ENCODE measurements at places on chromosomes 7 and 10.

- no peaks in the 10 kb centered on the region for H3K27me3 ChIP-seq
- H3K4me3 ChIP-seq = no peak overlapping the region
- H3K36me3 ChIP-seq = peaks cover 25% of the 10 kb centered on the region
These were observed 117.6 kb downstream of the DNAJC1 start for GRCh38 chr10:21885940-21886339.

- H3K4me3 ChIP-seq = no peak overlapping the region
- DNase-seq = no peak
- no peak overlapping the region for H3K27ac ChIP-seq
- H3K27me3 ChIP-seq = peaks cover 9% of the 10 kb centered on the region
- H3K4me1 ChIP-seq = peaks cover 22% of the 10 kb centered on the region
- H3K36me3 ChIP-seq = no peaks in the 10 kb centered on the region
These were observed 4.4 kb upstream of the EGR2 start for GRCh38 chr10:62820586-62820985.

DNA sequence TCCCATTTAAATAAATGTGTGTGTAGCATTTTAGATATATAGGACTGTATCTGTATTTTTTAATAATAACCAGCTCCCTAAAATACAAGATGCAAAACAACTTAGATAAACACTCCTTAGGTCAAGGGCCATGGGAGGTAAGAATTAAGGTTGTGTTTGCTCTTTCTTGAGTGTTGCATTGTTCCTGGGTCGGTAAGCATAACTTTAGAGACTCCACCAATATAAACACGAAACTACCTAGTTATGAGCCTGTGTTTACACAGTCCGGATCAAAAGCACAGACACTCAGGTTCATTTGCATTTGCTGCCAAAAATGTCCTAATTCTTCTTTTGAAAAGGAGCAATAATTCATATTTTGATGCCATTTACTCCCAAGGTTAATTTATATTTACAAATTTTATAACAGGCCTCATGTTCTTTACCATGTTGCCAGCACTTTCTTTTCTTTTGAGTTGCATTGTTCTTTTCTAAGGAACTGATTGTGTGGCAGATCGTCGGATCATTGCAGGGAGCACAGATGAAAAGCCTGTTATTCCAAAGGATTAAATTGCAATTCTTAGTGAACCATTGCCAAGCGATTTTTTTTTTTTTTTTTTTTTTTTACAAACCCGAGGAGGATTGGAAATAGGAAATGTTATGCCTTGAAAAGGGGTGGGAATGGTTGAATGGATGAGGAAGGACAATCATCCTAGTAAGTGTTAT, 45.8 kb upstream of the GLCCI1 start:
- H3K27me3 ChIP-seq = no peaks in the 10 kb centered on the region
- H3K27ac ChIP-seq = no peak overlapping the region
- H3K4me1 ChIP-seq = peaks cover 25% of the 10 kb centered on the region
- no peak for DNase-seq
- H3K36me3 ChIP-seq = no peaks in the 10 kb centered on the region

- H3K27me3 ChIP-seq = no peaks in the 10 kb centered on the region
- no peak overlapping the region for H3K4me3 ChIP-seq
- no peak for DNase-seq
These were observed 41.9 kb downstream of the AUTS2 start for GRCh38 chr7:69640216-69640615.

- no peaks in the 10 kb centered on the region for H3K4me1 ChIP-seq
- no peaks in the 10 kb centered on the region for H3K36me3 ChIP-seq
- peaks cover 20% of the 10 kb centered on the region for H3K27me3 ChIP-seq
- no peak for DNase-seq
- H3K4me3 ChIP-seq = no peak overlapping the region
These were observed 53.4 kb downstream of the CFAP58 start for GRCh38 chr10:104406715-104407650.

DNA sequence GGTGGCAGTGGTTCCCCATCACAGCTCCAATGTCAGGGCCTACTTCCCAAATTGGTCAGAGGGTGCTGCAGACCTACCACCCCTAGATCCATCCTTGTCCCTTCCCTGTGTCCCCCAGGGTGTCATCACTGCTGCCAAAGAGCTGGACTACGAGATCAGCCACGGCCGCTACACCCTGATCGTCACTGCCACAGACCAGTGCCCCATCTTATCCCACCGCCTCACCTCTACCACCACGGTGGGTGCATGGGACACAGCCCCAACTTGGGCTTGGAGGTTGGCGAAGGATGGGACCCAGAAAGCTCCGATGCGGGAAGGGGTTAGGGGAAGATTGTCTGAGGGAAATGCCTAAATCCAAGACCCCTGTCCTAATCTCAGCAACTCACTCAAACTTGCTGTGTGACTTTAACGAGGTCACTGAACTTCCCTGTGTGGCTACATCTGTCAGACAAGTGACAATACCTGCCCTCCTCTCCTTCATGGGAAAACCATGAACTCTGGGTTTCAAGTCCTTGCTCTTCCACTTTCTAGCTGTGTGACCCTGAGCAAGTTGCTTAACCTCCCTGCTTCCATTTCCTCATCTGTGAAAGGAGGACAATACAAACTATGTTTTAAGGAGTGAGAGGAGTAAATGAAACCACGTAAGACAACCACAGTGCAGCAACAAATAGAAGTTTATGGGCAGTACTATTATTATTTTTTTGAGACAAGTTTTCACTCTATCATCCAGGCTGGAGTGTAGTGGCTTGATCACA, 4.9 kb upstream of the VSIR start:
- no peak overlapping the region for H3K27ac ChIP-seq
- H3K4me3 ChIP-seq = no peak overlapping the region
- H3K36me3 ChIP-seq = no peaks in the 10 kb centered on the region
- DNase-seq = no peak
- peaks cover 25% of the 10 kb centered on the region for H3K4me1 ChIP-seq

DNA sequence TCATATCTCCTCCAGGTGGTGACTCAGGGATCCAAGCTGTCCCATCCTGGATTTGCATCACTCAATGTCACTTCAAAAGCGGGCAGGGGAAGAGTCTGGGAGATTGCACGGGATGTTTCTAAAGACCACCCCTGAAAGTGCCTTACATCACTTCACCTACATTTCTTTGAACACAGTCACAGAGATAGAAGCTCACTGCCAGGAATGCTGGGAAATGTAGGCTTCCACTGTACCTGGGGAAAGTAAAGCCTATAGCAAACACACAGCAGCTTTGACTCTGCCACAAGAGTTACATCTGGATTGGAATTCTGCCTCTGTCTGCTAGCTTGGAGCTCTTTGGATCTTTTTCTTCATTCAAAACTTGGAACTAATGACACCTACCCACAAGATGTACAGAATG, 300.9 kb downstream of the WDR11 start:
- no peak overlapping the region for H3K27ac ChIP-seq
- H3K4me3 ChIP-seq = no peak overlapping the region
- peaks cover 5% of the 10 kb centered on the region for H3K27me3 ChIP-seq

GRCh38 chr7:149422162-149422913, 38.5 kb downstream of the ZNF777 start:
- peak overlapping the region; percentile 73 for H3K4me3 ChIP-seq
- H3K27me3 ChIP-seq = no peaks in the 10 kb centered on the region
- no peak overlapping the region for H3K27ac ChIP-seq
- H3K4me1 ChIP-seq = peaks cover 2% of the 10 kb centered on the region
- DNase-seq = peak; percentile 81

DNA sequence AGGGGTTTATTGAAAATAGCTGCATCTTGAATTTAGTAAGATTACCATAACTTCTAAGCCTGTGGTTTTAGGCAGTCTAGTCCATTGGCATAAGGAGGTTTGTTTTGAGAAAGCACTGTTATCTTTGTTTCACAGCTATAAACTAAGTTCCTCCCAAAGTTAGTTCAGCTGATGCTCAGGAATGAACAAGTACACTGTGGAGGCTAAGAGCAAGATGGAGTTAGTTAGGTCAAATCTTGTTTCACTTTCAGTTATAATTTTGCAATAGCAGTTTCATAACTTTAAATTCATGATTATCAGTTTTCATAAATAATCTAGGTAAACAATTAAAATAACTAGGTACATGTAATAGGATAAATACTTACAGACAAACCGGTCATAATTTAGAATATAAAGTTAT, 15.4 kb downstream of the SEC61G start:
- no peak overlapping the region for H3K27ac ChIP-seq
- peaks cover 11% of the 10 kb centered on the region for H3K36me3 ChIP-seq
- H3K27me3 ChIP-seq = no peaks in the 10 kb centered on the region
- no peak for DNase-seq
- no peak overlapping the region for H3K4me3 ChIP-seq
- H3K4me1 ChIP-seq = peaks cover 23% of the 10 kb centered on the region

GRCh38 chr7:78634093-78634492, 819.4 kb downstream of the MAGI2 start:
- H3K27ac ChIP-seq = no peak overlapping the region
- H3K4me3 ChIP-seq = no peak overlapping the region
- H3K36me3 ChIP-seq = peaks cover 7% of the 10 kb centered on the region
- no peaks in the 10 kb centered on the region for H3K27me3 ChIP-seq
- no peak for DNase-seq

DNA sequence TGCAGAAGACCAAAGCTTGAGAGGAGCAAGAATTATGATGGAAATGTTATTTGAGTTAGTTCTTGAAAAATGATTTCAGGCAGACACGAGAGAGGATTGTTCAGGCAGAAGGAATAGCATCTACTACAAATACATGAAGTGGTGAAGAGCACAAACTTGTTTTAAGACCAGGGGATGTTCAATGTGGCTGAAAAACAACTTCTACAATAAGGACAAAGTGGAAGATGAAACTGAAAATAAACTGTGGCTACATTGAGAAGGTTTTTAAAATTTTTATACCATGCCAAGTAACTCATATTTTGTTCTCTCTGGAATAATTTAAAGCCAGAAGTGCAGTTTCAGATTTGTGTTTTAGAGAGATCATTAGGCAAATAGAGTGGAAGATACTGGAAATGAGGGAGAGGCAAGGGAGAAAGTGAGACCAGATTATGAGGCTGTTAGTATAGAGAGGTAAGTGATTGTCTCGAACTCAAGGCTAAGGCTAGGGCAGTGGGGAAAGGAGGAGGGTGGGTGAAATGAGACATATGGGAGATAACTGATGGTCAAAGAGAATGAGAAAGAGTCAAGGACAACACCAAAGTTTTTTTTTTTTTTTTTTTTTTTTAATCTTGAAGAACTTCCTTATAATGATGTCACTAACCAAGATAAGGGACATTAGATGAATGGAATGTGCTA, 115.4 kb downstream of the MDFIC start:
- no peaks in the 10 kb centered on the region for H3K36me3 ChIP-seq
- no peak overlapping the region for H3K27ac ChIP-seq
- DNase-seq = no peak
- H3K27me3 ChIP-seq = no peaks in the 10 kb centered on the region

DNA sequence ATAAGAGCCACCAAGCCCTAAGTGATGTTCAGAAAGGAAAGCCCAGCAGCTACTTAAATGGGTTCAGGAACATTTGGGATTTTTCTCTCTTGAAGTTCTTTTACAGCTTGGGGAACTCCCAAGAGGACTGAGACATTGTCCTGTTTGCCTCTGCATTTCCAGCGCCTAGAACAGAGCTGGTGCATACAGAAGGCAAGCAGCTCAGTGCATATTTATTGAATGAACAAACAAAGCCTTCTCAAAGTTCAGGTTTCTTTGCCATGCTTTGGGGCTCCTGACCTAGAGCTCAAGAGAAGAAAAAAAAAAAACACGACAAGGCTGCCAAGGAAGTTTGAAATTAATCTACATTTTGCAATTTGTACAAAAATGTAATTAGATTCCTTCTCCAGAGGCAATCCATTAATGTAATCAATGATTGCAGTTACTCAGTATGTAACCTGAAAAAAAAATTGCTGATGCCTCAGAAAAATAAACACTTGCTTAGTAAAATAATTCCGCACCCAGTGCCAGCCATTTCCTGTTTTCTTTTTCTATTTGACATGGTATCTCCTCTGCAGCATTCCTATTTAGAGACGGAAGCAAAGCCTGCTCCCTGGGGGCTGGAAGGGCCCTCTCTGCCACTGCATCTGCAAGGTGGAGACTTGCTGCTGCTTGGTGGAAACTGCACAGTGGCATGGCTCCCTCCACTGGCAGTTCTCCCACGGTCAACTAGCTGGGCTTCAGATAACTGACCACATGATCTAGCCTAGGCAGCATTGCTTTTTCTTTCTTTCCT, 157.3 kb downstream of the TMEM178B start:
- H3K4me3 ChIP-seq = no peak overlapping the region
- no peak for DNase-seq
- no peak overlapping the region for H3K27ac ChIP-seq

GRCh38 chr10:12663863-12664262, 314.5 kb downstream of the CAMK1D start:
- H3K27ac ChIP-seq = no peak overlapping the region
- no peaks in the 10 kb centered on the region for H3K27me3 ChIP-seq
- H3K4me1 ChIP-seq = no peaks in the 10 kb centered on the region
- no peak for DNase-seq
- no peaks in the 10 kb centered on the region for H3K36me3 ChIP-seq

GRCh38 chr10:79560160-79560709, at the start of gene SFTPA2:
Gene SFTPA2 (minus strand): TSS chr10:79560407. CDS start chr10:79559483, 924 bp downstream.
- no peak for DNase-seq
- H3K27me3 ChIP-seq = peaks cover 10% of the 10 kb centered on the region
- H3K4me1 ChIP-seq = peaks cover 8% of the 10 kb centered on the region

DNA sequence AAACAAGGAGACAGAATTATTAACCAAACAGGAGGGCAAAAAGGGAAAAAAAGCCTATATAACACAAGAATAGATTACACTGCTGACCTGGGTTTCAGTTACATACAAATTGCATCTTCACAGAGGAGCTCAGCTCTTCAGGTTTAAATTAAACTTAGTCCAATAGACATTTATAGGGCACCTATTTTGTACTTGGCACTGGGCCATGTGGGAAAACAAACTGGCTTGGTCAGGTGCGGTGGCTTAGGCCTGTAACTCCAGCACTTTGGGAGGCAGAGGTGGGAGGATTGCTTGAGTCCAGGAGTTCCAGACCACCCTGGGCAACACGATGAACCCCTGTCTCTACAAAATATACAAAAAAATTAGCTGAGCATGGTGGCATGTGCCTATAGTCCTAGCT, 62.3 kb upstream of the CCDC6 start:
- no peak for DNase-seq
- H3K27ac ChIP-seq = no peak overlapping the region
- H3K27me3 ChIP-seq = no peaks in the 10 kb centered on the region
- no peak overlapping the region for H3K4me3 ChIP-seq
- H3K36me3 ChIP-seq = no peaks in the 10 kb centered on the region

DNA sequence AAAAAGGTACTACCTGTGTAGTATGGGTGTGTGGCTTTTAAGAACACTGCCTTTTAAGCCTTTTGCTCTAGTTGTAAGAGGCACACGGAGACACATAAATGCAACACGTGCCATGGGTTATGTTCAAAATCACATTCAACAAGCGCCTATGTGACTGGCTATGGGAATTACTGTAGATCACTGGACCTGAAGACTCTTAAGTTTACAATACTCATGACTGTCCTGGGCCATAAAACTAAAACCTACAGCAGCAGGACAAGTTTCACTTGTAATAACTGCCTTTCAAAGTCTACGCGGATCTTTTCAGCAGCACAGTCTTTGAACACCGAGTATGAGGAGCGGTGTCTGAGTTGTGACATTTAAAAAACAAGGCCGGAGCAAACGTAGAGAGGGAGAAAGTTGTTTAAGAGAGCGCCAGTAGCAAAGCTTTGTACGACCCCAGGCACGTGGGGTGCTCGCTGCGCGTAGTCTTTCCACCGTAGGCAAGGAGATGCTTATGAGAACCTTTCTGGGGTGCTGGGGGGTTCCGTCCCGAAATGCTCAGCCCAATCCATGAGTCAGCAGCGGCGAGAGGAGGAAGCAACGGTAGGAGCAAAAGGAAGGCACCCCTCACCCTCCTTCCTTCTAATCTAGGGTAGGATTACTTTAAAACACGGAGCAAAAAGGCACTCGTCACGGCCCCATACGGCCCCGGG, 662 bp downstream of the DNAJC2 start:
- H3K4me3 ChIP-seq = peak overlapping the region; percentile 99
- no peak for DNase-seq
- peaks cover 31% of the 10 kb centered on the region for H3K36me3 ChIP-seq
- H3K4me1 ChIP-seq = peaks cover 54% of the 10 kb centered on the region
- peak overlapping the region; percentile 100 for H3K27ac ChIP-seq
